ENCODE measurements at places on chromosomes 7 and 10. TPM values are rescaled to one million over a fixed set of nuclear protein-coding genes. Genes with fewer than 3 reads are reported as not detected.

Gene FAM221A
- total RNA-seq, result 2.4 TPM

Gene OGDHL
- total RNA-seq, result not detected

- no peak overlapping the region for H3K4me3 ChIP-seq
- H3K4me1 ChIP-seq, result no peaks in the 10 kb centered on the region
- no peaks in the 10 kb centered on the region for H3K36me3 ChIP-seq
Observed at GRCh38 chr10:11097686-11098085, 80.0 kb downstream of the CELF2 start.

DNA sequence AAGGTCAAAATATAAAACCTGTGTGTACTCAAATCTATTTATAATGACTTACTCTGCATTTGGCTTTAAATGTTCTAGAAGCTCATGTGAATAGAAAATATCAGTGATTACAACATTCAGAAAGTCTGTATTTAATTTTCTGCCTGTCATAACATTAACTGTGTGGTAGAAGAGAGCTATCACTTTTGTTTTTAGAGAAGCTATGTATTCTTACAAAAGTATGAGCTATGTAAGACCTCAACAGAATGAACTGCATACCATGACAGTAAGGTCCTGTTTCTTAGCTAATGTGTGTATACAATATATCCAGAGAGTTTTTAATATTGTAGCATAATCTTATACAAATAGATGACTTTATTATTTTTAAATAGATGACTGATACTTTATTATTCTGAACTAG, 61.5 kb downstream of the PTN start:
- H3K27me3 ChIP-seq, result no peaks in the 10 kb centered on the region
- no peaks in the 10 kb centered on the region for H3K36me3 ChIP-seq
- no peaks in the 10 kb centered on the region for H3K4me1 ChIP-seq
- no peak overlapping the region for H3K27ac ChIP-seq
- no peak for DNase-seq

DNA sequence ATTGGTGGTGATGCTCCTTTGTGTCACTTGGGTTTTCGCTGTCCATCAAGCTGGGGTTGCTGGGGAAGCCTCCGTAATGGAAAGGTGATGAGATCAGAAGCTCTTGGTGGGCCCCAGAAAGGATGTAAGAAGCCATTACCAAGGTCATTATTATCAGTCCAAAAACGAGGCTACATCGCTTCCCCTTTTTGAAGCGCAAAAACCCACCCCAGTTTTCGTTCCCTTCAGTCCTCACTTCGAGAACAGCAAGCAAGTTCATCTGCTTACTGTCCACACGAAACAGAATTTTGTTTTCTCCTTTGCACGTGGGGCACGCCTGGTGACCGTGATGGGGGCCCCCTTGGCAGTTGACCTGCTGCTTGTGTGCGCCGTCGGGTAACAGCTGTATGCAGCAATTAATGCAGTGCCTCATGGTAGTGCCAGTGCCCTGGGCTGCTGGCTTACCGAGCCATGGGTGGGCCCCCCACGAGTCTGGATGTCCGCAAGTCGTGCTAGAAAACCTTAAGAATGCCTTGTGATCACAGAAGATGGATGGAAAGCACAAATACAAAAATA, 47.5 kb downstream of the CHST15 start:
- 0 out of 2 replicates have a peak, but pooled peaks cover 5% of the 10 kb centered on the region for H3K36me3 ChIP-seq
- no peaks in the 10 kb centered on the region for H3K27me3 ChIP-seq
- H3K4me3 ChIP-seq, result no peak overlapping the region
- no peak for DNase-seq
